Stimulated activated CD4-positive, alpha-beta T cell treated with anti-CD3 and anti-CD28 coated beads, Interleukin-2, amount 100 ng/mL, for 48 hours (primary cell): ENCODE measurements at places on chromosomes 2 and 18.

DNA sequence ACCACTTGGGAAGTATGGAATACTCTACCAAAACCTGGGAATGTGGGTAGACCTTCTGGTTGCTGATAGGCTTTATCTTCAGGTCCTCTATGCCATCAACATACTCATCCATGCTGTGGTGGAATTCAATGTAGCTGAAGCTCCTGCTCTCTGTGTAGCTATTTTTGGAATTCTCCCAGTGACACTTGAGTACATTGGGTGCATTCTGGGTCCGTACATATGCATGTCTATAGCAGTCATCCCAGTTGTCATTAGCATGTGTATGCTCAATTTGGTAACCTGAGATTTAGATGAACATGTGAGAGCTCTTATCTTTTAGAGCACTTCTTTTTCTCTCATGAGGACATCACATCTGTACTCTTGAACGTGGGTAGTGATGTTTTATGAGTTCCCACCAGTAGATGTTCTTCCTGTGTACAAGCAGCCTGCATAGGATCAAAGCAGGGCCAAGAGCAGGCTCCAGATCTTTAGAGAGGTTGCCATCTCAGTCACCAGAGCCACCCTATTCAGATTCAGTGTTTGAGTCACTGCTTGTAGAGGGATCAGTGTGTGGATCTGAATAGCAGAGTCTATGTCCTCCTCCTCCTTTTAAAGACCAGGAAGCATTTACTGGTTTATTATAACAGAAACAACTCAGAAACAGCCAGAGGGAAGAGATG, 65.9 kb downstream of the MGAT5 start:
- DNase-seq, result no peak

DNA sequence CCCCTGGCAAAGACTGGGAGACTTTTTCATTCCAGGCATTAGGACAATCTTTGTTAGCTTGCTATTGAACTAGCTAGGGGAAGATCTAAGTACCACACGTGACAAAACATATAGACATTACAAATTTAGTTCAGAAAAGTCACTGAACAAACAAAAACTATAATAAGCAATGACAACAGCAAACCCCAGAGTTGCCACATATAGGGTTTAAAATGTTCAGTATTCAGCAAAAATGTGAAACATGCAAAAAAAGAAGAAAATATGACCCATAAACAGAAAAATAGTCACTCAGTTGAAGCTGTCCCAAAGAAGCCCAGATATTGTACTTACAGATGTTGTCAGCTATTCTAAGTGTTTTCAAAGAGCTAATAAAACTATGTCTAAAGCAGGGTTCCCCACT, 431.1 kb upstream of the CDH2 start:
- no peak for DNase-seq

- no peak for DNase-seq
Measured at GRCh38 chr18:11809895-11810294, 41.3 kb upstream of the CHMP1B start.

GRCh38 chr2:206075113-206075512, 10.9 kb downstream of the INO80D start:
- no peak for DNase-seq

DNA sequence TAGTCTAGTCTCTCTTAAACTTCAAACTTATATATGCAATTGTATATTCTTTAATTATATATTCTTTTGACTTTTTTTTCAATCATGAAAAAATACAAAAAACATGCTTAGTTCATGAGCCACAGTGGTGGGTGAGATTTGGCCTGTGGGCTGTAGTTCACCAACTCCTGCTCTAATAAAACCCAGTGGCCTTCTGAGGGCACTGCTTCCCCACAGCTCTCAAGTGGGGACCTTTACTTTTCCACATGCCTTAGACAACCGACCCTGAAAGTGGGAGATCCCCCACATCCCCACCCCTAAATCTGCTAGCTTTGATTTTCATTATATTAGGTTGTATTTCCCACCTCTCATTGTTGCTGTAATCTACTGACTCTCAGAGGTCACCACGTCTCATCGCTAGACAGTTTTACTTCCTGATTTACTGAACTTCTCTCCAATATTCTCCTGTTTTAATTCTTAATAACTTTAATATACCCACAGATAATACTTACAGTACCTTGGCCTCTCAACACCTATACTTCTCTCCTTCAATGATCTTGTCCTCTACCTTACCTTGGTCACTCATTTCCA, 57.3 kb downstream of the ROCK1 start:
- DNase-seq, result no peak

DNA sequence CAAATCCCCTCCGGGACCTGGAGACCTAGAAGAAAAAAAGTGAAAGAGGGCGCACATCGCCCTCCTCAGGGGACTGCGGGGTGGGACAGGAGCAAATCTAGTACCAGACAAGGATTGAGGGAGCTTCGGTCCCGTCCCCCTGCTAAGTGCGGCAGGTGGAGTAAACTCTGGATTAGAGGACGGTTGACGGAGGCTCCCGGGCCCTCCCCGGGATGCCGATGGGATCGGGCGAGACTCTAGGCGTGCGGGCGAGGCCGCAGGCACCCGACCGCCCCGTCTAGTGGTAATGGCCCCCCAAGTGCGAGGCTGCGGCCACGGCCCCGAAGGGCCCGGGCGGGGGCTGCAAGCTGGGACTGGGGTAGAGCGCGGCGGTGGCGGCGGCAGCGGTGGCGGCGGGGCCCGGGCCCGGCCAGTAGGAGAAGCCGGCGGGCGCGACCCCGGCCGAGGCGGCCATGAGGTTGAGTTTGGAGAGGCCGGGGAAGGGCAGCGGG, 3.5 kb downstream of the FEV start:
- DNase-seq, result no peak

DNA sequence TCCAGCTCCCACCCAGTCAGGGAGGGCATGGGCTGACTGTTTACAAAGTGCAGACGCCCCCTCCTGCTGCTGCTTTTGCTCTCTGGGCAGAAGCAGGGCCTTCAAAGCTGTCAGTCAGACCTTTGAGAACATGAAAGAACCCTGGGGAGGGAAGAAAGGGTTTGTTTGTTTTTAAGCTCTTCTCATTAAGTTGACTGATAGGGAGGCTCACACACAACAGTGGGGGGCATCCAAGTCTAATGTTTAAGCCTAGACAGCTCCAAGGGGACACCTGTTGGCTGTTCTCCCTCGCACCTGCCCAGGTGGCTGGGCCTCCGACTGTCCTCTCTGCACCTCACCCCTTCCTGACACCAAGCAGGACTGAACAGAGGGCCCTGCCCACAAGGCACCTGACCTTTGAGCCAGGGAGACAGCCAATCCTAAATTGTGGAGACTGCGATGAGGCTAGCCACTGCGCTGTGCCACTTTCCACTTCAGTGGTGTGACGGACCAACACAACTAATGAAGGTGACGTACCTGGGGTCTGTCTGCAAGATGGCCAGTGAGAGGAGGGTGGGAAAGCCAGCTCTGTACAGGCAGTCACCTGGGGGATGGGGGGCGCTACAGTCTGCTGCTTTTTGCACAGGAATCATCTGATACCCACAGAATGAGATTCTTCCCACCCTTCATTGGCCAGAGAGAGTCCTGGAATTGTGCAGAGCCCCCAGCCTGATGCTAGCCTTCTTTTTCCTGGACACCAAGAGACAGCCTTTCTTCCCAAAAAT, 16.3 kb downstream of the ST6GAL2 start:
- no peak for DNase-seq

DNA sequence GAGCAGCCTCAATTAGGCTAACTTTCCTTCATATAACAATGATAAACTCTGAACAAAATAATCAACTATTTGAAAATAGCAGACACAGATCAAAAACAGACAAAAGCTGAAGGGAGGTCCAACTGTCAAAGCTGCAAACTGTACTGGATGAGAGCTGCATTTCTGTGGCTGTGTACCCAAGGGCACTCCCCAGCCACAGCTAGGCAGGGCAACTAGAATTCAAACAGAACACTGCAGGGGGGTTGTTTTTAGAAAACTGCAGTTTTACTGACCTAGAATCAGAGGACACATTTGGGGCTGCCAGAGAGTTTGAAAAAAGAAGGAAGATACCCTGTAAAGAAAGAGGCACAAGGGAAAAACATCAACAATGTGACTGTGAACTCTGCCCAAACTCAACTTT, 56.8 kb downstream of the SMAD2 start:
- no peak for DNase-seq

- no peak for DNase-seq
Measured at GRCh38 chr2:41698678-41699422, 349.0 kb upstream of the PKDCC start.

GRCh38 chr2:30239986-30240752, 8.8 kb downstream of the LBH start:
- no peak for DNase-seq

DNA sequence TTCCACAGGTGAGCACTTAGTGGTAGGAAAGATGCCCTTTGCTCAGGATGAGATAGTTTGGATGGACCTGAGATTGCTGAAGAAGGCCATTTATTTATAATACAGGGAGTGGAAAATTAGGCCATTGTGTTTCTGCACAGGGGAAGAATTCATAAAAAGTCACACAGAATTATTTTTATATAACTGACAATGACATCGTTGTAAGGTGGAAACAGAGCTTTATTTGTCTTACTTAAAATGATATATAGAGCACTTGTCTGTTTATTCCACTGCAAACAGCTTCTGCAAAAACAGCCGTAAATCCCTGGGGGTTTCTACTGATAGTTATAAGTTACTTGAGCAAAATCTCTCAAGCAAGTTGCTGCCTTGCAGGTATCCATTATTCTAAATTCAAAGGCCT, 158.1 kb upstream of the ZNF521 start:
- no peak for DNase-seq

- no peak for DNase-seq
Measured at GRCh38 chr18:22314420-22314819, 103.3 kb downstream of the CTAGE1 start.

DNA sequence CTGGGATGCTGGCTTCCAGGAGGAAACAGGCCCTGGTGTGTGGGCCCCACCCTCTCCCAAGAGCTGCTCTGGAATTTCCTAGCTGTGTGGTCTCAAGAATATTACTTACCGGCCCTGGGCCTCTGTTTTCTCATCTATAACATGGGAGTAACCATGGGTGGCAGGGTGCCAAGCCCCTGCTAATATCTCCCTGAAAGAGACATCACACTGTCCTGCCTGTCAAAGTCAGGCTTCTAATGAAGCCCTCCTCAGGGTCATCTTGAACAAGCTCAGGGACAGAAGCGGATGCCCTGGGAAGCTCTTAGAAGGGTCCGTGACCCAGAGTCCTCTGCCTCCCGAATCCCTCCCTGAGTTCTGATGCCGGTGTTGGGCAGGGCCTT, 173.2 kb upstream of the HDAC4 start:
- DNase-seq, result no peak

- DNase-seq, result no peak
Measured at GRCh38 chr2:19541884-19542283, 183.5 kb upstream of the OSR1 start.

- DNase-seq, result no peak
Measured at GRCh38 chr2:167293172-167293781, 405.0 kb downstream of the XIRP2 start.

DNA sequence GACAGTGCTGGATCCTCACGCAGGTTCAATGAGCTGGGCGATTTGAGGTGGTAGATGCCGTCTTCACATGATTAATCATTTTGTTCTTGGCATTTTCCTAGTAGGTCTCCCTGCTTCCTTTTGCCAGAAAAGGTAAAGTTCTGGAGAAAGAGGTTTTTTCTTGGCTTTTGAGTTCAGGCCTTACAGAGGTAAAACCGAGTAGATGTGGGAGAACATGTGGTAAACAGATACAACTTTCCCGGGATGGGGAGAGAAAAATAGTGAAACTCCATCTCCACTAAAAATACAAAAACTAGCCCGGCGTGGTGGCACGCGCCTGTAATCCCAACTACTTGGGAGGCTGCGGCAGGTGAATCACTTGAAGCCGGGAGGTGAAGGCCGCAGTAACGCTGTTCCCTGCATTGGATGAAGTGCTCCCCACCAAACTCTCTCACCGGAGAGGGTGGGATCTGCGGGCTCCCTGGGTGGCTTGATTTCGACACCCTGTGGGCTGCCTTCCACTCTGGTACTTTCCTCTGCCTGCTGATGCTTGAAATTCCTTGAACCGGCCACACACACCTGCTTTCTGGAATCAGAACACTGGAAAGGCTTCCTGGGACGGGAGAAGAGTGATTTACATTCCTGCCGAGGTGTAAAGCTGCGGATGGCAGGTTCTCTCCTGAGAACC, 88.8 kb downstream of the ACTR3 start:
- no peak for DNase-seq

- no peak for DNase-seq
Measured at GRCh38 chr2:120587997-120588336, 147.7 kb upstream of the GLI2 start.

DNA sequence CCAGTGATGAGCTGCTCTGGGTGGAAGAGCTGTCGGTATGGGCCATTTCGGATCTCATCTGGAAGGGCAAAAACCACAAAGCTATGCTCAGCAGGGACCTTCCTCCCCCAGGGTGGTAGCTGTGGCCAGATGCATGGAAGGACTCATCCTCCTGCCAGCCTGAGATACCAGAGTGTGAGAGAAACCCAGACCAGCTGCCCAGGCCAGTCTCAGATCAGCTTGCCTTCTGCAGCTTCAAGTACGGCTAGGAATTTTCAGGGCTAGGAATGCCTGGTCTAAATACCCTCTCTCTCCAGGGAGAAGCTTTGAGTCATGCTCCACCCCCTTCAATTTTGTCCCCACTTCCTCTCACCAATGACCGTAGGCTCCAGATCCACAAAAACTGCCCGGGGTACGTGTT, 1.4 kb upstream of the TUBA4B start:
- DNase-seq, result no peak

- no peak for DNase-seq
Measured at GRCh38 chr2:145267451-145267850, 747.5 kb upstream of the ZEB2 start.

- DNase-seq, result no peak
Measured at GRCh38 chr18:39666541-39666940, 2100.9 kb upstream of the CELF4 start.

GRCh38 chr2:99420751-99421299, 69.0 kb downstream of the REV1 start:
- DNase-seq, result no peak

- DNase-seq, result no peak
Measured at GRCh38 chr2:171762879-171763573, 75.8 kb downstream of the DYNC1I2 start.

- no peak for DNase-seq
Measured at GRCh38 chr18:3442919-3443318, 7.1 kb upstream of the TGIF1 start.

- no peak for DNase-seq
Measured at GRCh38 chr2:188620916-188621315, 329.2 kb downstream of the GULP1 start.

DNA sequence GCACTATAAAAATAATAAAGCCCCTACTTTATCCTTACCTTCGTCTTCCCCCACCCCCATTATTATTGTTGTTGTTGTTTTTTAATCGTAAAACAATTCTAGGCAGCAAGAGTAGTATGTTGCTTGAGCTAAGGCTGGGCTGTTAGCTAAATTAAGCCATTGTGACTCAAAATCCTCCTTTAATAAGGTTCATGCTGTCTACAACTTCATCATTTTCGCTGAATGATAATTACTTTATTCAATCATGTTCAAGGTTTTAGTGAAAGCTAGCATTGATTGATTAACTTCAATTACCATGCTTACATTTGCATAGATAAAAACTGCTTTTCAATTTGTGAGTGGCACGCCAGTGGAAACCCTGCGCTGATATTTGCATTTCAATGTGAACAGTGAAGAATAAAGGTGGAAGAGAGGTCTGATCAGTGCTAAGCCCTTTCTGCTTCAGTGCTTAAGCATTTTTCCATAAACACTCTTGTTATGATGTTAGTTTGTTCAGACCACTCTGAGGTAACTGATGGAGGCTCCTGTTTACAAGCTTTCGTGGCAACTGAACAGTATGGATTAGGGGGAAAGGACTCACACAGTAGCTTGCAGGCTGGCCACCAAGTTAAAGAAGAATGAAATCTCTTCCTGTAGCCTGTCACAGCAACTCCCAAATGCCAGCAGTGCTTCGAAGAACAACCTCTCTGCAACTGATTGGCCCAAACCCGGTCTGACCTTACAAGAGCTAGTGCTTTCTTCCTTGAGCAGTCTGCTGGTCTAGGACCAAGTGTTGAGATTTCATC, 156.8 kb downstream of the GPD2 start:
- DNase-seq, result no peak
